ENCODE measurements at places on chromosomes 1 and 21.

DNA sequence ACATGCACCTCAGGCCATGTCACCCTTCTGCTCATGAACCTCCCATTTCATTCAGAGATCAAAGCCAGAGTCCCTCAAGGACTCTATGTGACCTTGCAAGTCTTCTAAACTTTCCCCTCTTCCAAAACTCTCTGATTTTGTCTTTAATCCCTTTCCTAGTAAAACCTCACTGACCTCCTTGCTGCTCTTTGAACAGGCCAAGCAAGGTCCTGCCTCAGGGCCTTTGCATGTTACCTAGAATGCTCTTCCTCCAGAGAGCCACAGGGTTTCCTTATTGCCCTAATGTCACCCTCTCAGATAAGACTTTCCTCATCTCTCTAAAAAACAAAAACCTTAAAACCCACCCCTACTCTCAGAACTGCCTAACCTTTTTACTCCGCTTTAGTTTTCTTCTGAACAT is 26.6 kb downstream of the IL23R start:
- no peak for DNase-seq

- DNase-seq, result no peak
These were observed 39.6 kb downstream of the NUF2 start for GRCh38 chr1:163361123-163361934.

GRCh38 chr1:83796409-83796808 is 202.5 kb downstream of the TTLL7 start:
- DNase-seq, result no peak

- no peak for DNase-seq
These were observed 15.8 kb upstream of the DIP2A start for GRCh38 chr21:46442938-46443337.

DNA sequence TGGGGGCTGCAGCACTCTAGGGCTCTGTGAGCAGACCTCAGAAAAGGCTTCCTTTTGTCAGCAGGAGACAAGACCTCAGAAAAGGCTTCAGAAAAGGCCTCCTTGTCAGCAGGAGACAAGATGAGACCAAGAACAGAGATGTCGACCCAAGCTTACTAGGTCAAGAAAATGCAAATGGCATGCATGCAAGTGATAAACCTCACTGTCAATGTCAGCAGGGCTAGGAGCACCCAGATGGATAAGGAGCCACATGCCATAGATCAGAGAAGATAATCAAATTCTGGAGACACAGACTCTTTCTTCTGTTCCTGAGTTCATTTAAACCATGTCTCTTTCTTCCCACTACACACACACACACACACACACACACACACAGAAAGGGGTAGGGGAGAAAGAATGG is 285.9 kb downstream of the CHRM3 start:
- DNase-seq, result no peak

DNA sequence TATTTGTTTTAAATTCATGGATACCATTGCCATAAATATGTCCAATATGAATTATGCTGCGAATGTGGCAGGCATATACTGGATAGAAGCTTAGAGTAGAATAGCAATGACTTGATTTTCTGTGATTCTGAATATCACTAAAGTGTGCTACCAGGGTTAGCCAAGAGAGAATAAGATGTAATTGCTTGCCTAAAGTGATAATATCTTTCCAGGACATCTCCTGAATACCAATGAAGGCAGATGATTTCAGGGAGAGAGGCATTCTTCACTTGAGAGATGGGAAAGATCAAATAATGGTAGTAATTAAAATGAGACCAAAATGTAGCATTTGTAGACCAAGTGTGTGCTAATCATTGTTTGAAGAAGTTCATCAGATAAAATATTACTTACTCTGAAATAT is 53.4 kb upstream of the KIAA1614 start:
- no peak for DNase-seq

DNA sequence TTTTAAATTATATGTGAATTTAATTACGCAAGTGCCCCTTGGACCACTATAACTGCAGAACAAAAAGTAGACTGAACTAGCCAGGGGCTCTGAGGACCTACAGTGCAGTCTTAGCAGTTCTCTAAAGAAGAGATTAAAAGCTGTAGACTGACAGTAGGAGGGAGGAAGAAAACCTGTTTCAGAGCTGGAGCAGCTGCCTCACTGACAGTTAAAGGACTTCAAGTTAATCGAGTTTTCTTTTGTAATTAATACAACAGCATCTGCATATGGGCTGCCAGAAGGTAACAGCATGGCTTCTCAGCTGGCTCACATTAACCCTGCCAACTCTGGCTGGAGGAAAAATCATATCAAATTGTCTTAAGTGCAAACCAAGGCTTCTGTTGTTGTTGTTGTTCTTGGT is 19.9 kb downstream of the DSTYK start:
- no peak for DNase-seq

GRCh38 chr1:197027359-197027758 is 39.7 kb downstream of the F13B start:
- DNase-seq, result no peak

DNA sequence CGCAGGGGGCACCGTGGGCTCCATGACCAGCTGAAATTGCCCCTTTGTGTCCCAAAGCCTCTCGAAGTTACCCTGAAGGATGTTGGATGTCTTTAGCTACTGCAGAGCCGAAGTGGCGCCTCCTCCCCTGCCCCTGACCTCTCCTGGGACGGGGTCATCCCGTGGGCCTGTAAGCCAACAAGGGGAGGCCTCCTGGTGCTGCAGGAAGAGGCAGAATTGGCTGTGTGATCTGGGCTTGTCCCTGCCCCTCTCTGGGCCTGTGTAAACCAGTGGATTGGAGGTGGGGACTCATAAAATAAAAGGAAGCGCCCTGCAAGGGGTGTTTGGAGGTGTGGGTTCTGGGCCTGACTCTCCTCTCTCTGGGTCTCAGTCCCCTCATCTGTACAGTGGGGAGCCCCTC is 2.1 kb upstream of the TAS1R2 start:
- DNase-seq, result no peak

DNA sequence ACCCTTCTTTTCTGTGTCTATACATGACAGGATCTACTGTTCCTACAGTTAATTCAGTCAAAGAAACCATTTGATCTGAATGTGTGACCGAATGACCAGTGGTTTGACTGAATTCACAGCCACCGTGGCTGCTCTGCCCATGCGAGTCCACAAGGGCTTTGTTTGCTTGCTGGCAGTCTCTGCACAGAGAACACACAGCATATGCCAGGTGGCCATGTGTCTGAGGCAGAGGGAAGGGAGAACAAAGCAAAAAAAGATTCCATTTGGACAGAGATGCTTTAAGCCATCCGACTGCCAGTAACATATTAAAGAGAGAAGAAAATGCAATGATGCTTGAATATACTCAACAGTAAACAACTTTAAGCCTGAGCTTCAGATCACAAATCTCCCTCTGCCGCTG is 737.8 kb upstream of the CXADR start:
- no peak for DNase-seq

DNA sequence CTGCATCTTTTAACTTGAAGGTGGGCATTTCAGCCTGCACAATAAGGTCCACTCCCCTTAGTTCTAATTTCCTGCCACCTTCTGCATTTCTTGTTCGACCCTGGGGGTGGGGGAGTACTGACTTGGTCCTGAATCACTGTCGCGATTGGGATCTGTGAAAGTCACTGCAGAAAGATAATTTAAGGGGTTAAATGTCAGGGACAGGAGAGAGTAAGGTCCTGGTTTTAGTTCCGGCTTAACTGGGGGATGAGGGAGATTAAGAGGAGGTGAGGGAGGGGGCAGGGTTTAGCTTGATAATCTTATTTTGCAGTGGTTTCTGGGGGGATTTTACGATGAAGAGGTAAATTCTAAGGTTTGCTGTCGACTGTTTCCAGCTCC is 128.1 kb downstream of the MRPS6 start:
- DNase-seq, result no peak

GRCh38 chr1:168514455-168514854 is 29.3 kb downstream of the XCL2 start:
- no peak for DNase-seq

DNA sequence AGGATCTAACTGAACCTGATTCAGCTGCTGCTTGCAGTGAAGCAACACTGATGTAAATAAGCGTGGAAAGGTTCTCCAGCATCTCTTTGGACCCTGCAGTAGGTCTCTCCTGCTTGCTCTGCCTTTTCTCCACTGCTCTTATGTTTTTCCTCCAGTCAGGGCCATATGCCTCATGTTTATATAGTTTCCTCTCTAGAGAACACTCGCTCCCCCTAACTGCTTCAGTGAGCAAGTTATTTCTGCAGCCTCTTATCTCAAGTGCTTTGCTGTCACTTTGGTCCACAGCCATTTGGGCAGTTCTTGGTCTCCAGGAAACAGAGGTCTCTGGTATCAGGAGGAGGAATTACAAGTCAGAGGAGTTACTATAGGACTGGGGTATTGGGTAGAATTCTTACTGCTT is 5.3 kb downstream of the PRUNE1 start:
- DNase-seq, result peak; percentile 24

GRCh38 chr1:243539636-243540035 is 283.8 kb downstream of the SDCCAG8 start:
- no peak for DNase-seq

GRCh38 chr1:48242141-48242736 is 19.7 kb downstream of the SLC5A9 start:
- DNase-seq, result no peak

DNA sequence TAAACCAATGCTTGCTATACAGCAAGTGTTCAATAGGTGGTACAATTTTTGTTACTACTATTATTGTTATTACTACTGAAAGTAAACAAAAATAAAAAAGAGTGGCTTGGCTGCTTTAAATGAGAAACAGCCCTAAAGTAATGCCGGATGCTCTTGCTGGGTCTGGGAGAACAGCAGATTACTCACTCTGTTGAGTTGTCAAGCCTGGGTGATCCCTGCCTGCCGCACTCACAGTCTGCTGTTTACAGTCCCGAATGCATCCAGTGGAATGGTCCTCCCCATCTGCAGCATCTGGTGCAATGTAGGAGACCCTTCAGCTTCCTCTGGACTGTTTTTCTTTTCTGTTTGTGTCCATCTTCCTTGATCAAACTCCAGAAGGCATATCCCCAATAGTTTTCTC is 102.7 kb upstream of the IVNS1ABP start:
- no peak for DNase-seq

DNA sequence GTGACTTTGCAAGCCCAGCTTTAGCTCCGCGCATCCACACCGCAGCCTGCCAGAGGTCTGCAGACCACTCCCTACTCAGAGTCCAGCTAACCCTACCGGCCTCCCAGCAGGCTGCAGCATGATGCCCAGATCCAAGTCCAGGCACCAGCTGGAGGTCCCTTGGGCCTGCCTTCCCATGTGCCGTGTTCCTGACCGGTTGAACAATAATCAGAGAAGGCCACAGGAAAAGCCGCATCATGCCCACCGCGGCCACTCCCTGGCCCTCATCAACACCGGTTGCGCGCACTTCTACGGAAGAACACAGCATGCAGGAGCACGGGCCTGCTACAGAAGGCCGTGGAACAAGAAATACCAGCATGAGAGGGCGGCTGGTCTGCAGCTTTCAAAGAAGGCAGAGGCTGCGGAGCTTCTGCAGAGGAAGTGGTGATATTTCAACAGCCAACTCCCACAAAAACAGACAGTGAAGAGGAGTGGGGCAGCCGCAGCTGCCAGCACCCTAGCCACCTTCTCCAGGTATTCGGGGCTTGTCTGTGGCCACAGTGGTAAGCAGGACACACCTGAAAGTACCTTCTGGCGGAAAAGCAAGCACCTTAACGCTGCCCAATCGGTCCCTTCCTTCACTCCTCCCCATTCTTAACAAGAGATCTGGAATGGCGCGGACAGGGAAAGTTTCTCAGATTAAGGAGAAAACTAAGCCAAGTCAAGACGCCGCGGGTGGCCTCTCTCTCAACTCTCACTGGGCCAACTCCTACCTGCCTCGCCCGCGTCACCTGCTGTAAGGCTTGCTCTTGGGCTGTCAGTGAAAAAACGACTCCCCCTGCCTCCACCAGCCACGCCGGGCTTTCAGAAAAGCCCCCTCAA is 1.5 kb downstream of the PGBD5 start:
- no peak for DNase-seq

DNA sequence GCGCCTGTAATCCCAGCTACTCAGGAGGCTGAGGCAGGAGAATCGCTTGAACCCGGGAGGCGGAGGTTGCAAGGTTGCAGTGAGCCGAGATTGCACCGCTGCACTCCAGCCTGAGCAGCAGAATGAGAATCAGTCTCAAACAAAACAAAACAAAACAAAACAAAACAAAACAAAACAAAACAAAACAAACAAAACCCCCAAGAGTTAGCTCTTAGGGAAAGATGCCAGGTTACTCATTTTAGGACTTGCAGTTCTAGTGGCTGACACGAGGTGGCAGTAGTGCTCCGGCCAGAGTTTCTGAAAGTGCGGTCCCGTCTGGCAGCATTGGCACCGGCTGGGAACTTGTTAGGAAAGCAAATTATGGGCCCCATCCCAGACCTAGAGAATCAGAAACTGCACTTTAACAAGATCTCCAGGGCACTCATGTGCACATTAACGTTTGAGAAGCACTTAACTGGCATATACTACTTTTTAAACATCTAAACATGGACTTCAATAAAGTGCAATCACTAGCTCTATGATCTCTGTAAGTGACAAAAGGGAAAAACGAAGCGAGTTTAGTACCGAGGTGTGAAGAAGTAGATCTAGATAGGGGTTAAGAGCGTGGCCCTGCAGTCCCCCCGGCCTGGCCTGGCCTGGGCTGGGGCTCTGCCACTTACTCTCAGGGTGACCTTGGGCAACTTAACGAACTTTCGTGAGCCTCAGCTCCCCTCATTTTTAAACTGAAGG is 41.9 kb upstream of the TNFRSF1B start:
- DNase-seq, result peak; percentile 40
